ENCODE measurements at places on chromosomes 7 and 10. TPM values are rescaled to one million over a fixed set of nuclear protein-coding genes. Genes with fewer than 3 reads are reported as not detected.
A peak's percentile ranks its signal among the peaks of the same experiment; 100 is the strongest.

DNA sequence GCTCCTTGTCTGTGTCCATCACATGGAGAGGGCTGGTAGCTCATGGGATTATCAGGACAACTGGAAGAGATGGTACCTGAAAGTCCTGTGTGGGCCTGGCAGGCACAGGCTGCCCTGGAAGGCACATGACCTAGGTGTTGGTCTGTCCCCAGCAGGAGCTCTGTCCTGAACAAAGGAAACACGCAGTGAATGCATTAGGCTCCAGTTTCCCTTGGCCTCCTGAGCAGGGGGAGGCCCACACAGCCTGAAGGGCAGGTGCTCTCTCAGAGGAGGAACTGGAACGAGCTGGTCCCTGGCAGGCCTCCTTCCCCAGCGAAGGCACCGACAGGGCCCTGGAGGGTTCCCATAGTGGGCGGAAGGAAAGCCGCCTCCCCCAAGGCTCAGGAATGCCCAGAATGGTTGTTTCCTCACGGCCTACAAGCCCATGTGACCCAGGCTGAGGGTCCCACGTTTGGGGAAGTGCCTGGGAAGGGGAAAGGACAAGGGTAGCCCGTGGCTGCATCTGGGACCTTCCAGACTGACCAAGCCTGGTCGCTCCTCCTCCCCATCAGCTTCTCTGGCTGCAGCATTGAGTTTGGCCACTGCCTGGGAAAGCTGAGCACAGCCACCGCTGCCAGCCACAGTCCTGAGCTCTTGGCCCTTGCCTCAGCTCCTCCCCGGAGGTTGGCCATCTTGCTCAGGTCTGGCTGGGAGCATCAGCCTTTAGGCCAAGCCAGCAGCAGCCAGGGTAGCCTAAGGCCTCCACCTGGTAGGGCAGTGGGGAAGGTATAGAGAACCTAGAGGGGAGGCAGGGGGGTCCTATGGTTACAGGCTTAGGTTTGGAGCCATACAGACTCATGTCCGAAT lies 21.8 kb downstream of the CXCL12 start:
- DNase-seq, result peak; percentile 43

DNA sequence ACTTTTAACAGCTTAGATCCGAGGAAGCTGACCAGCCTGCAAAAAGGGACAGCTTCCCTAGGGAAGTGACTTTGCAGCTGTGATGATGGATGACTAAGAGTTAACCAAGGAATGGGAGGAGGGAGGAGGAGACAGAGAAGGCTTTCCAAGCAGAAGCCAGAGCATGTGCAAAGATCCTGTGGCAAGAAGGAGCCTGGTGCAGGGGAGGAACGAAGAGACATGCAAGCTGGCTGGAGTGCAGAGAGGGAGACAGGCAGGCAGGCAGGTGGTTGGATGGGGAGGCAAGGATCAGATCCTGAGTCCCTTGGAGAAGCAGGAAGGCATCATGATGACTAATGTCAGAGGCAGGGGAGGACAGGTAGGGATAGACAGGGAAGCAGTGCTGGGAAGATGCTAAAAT lies 148.8 kb downstream of the PFKFB3 start:
- no peak for DNase-seq

DNA sequence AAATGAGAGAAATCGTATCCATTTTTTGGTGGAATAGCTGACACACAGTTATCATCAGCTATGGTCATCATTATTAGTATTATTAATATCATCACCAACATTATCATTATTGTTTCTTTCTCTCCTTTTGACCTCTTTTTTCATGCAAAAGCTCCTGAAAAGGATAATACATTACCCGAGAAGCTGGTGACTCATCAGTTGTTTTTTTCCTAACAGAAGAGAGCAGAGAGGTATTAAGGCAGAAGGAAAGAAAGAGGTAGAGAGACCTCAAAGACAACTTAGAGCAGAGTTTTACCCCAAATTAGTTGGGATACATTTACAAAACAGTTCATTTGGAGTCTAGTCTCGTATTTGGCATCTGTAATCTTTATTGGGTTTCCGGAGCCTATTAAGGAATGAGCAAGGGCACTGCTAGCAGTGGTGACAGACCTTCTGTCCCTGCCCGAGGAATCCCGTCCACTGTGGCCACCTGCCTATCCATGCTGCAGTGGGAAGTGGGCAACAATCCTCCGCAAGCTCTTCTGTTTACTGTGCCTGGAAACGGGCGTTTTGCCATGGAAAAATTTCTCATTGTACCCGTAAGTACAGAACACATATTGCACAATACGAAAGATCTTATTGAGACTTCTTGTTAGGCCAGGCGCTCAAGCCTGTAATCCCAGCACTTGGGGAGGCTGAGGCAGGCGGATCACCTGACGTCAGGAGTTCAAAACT lies 170.0 kb upstream of the MKLN1 start:
- no peak for DNase-seq

- DNase-seq, result no peak
Observed at GRCh38 chr7:130478991-130479390, 12.9 kb upstream of the MEST start.

- peak; percentile 78 for DNase-seq
Observed at GRCh38 chr7:41599760-41600159, 103.1 kb downstream of the INHBA start.

The ANXA7 gene
- total RNA-seq, result 71.4 TPM

- DNase-seq, result no peak
Observed at GRCh38 chr7:128737441-128737840, 1.7 kb upstream of the CALU start.

The MEST gene
- total RNA-seq, result 229 TPM

- no peak for DNase-seq
Observed at GRCh38 chr10:74118804-74119203, 31.8 kb downstream of the AP3M1 start.

DNA sequence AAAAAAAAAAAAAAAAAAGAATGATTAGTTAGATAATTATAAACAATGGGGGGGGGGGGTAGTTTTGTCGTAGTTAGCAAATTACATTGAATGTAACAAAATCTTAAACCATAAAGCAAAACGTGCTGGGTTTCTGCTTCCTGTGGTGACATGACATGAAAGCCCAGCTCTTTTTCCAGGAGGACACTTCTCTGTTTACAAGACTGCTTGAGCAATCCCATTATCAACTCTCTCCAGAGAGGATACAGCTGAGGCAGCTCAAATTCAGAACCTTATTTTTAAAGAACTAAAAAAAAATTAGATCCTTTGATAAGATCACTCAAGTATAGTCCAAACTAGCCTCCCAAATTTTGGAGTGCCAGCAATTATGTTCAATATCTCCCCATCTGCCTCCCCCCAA lies 58.6 kb downstream of the ADRB1 start:
- DNase-seq, result no peak

DNA sequence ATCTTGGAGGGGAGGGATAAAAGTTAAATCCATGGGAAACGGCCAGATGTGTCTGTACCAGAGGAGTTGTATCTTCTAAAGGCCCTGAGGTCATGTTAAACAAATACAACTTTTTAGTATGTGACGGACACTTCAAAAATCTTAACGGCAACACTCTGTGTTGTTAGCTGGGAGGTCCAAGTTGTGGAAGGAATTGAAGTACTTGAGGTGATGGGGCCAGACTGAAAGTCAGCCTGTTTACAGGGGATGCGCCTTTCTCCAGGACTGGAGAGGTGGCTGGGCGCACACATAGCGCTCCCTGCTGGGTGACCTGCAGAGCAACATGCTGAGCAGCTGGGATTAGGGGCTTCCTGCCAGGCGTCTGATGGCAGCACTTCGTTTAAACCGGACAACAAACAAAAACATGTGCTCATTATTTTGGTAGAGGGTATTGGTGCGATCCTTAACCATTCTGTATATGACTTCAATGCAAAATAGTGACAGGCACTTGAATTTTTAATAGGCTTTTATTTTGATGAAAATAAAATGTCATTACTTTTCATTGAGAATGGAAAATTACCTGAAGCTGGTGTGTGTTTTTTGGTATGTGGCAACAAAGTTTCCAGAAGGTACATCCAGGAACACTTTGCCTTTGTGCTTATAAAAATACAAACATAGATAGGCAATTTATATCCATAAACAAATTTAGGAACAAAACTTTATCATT lies 198.2 kb downstream of the MLLT10 start:
- peak; percentile 92 for DNase-seq

Measured in GM23338 (cell line).